AG20443 (cell line): ENCODE measurements at places on chromosomes 7 and 10.

DNA sequence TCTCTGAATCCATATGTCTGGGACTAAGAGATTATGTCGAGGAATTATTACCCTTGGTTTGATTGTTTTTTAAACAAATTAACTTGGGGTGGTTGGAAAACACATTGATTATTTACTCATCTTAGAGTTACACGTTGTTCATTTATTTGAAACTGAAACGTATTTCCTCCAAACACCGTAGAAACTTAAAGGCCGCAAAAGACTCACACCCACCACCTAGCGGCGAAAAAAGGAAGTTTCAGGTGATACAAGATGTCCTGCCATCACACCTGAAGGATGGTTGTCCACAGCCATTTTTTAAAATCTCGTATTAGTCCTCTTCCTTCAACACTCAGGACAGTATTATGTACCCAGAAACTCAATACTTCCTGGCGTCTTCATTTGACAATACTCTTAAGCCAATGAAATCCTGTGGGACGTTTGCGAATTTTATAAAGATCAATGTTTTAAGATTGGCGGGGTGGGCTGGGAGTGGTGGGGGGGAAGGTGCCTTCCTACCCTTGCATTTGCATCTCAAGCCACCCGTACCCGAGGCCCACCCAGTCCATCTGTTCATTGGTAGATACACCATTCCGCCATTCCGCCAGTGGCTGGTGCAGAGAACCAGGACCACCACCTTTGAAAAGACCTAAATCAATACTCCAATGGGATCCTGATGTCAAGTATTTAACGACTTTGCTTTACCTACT lies 1.4 kb upstream of the LCOR start:
- peak; percentile 50 for DNase-seq

- no peak for DNase-seq
Measured at GRCh38 chr7:142796001-142796500, 25.3 kb downstream of the PRSS2 start.

DNA sequence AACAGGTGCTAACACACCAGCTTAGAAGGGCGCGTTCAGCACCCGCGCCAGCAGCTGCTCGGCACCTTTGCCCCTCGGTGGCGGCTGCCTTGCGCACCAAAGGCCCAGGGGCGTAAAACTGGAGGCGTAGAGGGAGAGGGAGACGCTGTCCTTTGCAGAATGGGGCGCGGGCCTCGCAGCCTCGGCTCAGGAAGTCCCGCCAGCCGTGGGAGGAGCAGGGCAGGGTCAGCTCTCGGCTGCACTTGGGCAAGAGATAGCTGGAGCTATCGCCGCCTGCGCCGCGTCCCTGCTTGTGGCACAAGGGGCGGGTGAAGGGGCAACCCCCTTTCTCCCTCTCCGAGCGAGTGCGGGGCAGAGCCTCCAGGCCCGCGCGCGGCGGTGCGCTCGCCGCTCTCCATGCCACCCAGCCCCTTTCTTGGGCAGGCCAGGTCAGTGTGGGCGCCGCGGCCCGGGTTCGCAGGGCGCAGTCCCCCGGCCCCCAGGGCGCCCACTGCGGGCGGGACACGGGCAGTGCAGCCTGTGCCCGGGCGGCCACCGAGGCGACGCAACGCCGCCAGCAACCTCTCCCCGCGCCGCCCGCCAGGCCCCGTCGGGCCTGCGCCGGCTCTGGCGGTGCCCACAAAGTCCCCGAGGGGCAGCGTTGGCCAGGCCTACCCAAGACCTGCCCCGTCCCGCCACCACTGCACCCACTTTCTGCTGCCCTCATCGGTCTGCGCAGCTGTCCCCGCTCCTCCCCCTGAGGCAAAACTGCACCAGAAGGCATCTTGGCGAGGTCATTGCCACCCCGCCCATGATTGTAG lies 4.1 kb downstream of the NEUROD6 start:
- DNase-seq, result peak; percentile 14

- DNase-seq, result no peak
Measured at GRCh38 chr10:90872648-90873020, 860 bp downstream of the RPP30 start.

DNA sequence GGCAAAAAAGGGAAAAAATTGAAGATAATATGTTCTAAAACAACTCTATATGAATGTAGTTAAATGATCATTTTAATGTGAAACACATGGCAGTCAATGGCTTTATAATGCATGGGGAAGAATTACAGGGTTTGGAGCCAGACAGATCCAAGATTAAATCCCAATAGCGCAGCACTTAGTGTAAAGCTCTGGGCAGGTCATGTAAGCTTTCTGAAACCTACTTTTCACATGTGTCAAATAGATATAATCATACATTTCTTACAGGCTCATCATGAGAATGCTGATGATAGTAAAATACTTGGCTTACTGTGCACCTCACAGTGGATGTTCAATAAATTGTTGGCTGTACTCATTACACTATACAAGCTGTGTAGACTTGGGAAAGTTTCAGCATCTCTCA lies 48.0 kb upstream of the ZNF365 start:
- no peak for DNase-seq

- no peak for DNase-seq
Measured at GRCh38 chr10:86699541-86699940, 31.2 kb downstream of the LDB3 start.

GRCh38 chr10:62234077-62234605 lies 34.5 kb downstream of the RTKN2 start:
- DNase-seq, result no peak

DNA sequence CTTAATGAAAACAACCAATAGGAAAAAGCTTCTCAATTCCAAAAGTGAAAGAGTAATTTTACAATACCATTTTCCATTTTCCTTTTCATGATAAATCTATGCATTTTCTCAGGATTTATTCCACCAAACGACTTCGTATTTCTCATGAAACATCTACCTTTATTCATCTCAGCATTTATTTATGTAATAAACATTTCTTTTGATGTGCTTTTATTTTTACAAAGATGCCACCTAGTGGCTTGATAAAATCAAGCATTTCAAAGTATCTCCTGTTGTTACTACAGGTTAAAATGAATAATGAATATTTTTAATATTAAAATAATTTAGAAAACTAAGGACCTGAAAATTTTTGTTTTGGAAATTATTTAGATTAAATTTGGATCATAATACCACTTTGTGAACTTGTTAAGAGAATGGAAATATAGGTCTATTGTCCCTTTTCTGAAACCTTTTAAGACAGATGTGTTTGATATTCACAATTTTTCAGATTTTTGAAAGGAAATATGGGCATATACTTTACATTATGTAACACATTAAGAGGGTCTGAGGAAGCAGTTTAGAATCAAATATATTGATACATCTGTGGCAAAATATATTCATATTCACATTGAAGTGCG lies 2.7 kb upstream of the IQUB start:
- DNase-seq, result no peak

GRCh38 chr10:120949609-120950031 lies 98.5 kb downstream of the WDR11 start:
- no peak for DNase-seq

DNA sequence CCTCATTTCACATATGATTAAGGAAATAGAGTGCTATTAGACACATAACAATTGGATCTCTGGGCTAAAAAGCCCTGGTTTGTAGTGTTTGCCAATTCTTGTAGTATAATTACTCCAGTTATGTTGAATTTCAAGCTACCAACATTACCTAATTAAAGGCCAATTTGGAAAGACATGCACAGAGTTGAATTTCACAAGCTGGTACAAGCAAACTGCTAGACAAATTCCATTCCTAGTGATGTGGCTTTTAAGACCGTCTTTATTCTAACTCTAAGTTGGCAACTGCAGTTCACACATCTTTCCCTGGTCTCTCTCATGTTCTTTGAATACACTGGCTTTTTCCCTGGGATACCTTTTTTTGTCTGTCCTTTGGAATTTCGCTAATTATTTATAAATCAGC lies 384.1 kb upstream of the CNTNAP2 start:
- DNase-seq, result no peak

- DNase-seq, result no peak
Measured at GRCh38 chr7:48025624-48026023, 3.3 kb downstream of the SUN3 start.

DNA sequence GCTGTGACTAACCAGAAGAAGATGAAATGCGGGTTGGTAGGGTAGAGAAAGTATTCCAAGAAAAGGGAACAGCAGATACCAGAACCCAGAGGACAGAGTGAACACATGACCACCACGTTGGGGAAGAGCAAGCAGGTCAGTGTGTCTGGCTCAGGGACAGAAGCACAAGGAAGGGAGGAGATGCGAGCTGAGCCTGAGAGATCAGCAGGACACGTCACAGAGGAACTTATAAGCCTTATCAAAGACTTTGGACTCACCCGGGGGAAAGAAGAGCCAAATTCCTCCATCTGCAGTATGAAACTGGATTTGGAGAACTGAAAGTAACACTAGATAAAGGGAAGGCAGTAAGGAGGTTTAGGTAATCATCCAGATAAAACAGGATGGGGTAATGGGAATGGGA lies 232.1 kb upstream of the NPVF start:
- DNase-seq, result no peak

- no peak for DNase-seq
Measured at GRCh38 chr7:142091961-142092360, 19.6 kb upstream of the MGAM2 start.

GRCh38 chr10:71697938-71698709 lies 21.5 kb downstream of the C10orf105 start:
- DNase-seq, result no peak

DNA sequence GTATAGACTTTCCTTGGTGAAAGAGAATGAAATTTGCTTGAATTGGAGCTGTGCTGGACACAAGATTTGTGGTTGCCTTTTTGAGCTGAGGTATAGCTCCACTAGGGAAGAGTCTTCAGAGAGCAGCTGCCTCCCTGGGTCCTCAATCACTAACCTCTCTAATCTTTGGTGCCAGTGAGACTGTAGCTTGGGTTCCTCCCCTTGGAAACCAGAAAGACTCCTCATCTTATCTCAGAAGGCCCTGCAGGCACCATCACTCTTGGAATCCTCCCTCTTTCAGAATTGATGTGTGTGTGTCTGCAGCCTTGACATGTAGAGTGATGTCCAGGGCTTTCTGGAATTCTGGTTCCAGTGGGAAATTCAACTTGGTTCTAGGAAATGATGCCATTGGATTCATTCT lies 426.5 kb downstream of the RPS24 start:
- no peak for DNase-seq

DNA sequence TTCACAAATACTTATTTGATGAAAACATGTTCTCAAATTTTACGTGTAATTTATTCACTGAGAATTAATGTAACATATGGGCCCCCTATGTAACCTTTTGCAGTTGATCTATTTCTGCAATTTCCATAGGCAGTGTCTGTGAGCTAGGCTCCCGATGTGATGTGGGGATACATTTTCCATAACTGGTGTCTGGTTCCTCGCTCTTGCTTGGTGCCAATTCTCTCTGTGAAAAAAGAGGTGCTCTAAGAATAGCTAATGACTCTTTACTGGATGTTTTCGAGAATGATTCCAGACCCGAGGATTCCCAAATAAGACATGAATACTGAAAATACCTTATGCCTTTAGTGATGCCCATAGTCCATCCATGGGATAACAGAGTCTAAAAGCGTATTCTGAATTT lies 286.7 kb upstream of the FZD8 start:
- DNase-seq, result no peak

GRCh38 chr10:21488246-21488956 lies 37.1 kb downstream of the SKIDA1 start:
- DNase-seq, result no peak

DNA sequence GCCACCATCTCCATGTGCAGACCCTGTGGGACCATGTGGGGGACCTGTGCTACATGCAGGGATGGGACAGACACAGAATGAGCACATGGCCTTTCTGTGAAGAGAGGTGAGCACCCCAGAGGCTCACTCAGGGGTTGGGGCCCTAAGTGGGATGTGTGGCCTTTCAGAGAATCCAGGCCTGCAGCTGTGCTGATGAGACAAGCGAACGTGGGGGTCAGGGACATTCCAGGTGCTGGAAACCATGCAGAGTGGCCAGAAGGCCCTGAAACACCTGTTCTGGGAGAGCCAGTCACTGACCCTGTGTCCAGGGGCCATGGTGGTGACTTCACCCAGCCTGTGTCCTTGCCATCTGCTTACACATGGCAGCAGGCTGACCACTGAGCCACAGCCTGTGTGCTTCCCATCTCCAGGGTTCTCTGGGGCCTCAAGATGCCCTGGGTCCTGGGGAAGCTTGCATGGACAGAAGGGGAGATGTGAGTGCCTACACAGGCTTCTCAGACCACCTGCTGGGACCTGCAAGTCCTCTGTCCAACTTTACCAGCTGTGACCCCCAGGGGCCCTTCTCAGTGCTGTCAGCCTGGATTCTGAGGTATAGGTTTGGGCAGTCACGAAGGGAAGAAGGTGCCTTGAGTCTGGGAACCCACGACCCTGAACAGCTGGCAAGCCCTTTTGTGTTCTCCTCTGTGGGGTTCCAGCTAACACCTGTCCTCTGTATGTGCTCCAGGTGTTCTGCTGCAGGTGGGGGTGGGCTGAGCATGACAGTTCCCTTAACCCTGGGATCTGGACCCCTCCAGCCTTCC lies 17.6 kb downstream of the RAMP3 start:
- DNase-seq, result no peak

DNA sequence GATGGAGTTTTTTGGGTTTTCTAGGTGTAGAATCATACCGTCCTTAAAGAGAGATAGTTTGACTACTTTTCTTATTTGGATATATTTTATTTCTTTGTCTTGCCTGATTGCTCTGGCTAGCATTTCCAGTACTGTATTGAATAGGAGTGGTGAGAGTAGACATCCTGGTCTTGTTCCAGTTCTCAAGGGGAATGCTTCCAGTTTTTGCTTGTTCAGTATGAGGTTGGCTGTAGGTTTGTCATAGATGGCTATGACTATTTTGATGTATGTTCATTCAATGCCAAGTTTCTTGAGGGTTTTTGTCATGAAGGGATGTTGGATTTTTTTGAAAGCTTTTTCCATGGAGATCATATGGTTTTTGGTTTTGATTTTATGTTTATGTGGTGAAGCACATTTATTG lies 676.9 kb downstream of the SUGCT start:
- no peak for DNase-seq

GRCh38 chr7:80294346-80294745 lies 159.7 kb downstream of the GNAI1 start:
- DNase-seq, result no peak

DNA sequence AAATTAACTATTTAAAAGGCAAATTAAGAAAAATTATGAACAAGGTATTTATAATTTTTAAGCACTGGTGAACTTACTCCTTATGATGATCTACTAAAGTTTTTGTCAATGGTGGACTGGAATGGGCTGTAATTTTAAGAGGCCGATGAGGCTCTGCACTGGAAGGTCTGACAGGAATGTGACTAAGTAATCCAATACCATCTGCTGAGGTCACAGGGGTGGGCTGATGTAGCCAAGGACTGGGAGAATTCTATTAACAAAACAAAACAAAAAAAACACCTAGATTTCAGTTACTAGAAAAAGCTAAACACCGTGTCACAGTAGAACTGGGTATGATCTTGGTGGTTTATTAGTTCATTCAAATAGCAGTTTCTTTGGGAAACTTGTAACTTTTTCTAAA lies 75.9 kb downstream of the NRBF2 start:
- DNase-seq, result peak; percentile 40

- no peak for DNase-seq
Measured at GRCh38 chr10:48603421-48604038, 1.3 kb downstream of the ARHGAP22 start.
